RWPE2 (cell line): ENCODE measurements at places on chromosomes 2 and 18.

- DNase-seq: no peak
Observed at GRCh38 chr2:26359886-26360473, 13.4 kb upstream of the ADGRF3 start.

GRCh38 chr2:193103064-193103463 is 908.3 kb upstream of the TMEFF2 start:
- no peak for DNase-seq

DNA sequence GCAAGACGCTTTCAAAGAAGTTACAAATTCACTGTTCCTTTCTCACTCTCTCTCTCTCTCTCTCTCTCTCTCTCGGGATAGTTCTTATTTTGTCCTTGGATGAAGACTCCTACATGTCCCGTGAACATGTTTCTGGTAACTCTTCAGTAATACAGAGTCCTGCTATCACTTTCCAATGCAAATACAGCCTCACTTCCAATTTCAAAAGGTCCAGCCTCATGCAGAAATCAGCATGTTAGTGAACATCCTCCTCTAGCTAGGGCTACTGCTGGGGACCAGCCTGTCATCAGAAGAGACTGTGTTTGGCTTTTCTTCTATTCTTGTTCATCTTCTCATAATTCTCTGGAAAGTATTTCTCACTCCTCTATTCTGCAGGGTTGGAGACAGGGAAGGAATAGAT is 1306.7 kb upstream of the CELF4 start:
- no peak for DNase-seq

GRCh38 chr2:26243470-26244308 is 743 bp downstream of the HADHA start:
- no peak for DNase-seq

DNA sequence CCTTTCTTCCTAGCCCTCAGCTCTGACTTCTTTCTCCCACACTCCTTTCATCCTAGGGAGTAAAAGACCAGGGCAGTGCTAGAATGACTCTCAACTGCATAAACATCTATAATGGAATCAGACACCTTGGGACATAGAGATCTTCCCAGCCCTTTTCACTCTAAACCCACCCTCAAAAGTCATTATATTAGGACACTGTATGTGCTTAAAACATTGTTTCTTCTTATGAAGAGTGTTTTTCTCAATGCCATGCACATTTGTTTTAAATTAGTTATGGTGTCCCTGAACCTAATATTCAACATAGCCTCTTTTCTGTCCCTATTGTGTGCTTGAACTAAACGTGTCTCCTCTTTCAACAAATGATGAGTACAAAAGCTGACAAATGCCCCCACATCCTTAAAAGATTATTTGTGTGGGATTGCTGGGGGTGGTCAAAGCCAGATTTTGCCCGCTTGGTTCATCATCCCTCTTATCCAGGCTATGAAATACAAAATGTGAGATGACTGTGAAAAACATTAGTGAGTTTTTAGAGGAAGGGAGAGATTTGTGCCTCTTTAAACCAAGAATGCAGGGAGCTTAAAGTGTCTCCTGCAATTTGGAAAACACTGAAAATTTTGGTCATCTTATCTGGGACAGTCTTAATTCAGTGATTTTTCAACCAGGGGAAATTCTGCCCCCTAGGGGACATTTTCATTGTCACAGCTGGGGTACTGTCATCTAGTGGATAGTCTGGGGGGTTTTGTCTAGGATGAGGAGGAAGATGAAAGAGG is 29.0 kb downstream of the SERPINB5 start:
- no peak for DNase-seq

GRCh38 chr18:44941516-44941915 is 260.8 kb downstream of the SETBP1 start:
- DNase-seq: no peak

GRCh38 chr2:190789074-190790004 is 91.3 kb upstream of the GLS start:
- no peak for DNase-seq

- DNase-seq: no peak
Observed at GRCh38 chr2:217836901-217837491, 165.8 kb downstream of the TNS1 start.

- DNase-seq: no peak
Observed at GRCh38 chr2:168184681-168185513, 62.5 kb downstream of the STK39 start.

DNA sequence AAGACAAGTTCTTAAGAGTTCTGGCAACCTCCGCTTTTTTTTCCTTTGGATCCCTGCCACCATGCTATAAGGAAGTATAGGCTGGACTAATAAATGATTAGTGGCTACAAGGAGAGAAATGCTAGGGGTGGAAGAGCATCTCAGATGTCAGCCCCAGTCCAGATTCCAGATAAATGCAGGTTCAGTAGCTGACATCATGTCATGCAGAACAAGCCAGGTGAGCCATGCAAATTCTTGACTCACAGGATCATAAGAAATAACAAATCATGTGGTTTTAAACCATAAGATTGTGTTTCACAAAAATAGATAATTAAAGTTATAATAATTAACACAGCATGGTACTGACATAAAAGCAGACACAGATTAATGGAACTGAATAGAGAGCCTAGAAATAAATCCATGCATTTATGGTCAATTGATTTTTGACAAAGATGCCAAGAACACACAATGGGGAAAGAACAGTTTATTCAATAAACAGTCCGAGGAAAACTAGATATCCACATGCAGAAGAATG is 152.9 kb upstream of the SESTD1 start:
- no peak for DNase-seq

- DNase-seq: no peak
Observed at GRCh38 chr2:16114836-16115235, 174.5 kb downstream of the MYCN start.
